ENCODE measurements at places on chromosomes 3 and 15.

GRCh38 chr3:178353006-178353694 is 183.1 kb upstream of the KCNMB2 start:
- no peak for DNase-seq

DNA sequence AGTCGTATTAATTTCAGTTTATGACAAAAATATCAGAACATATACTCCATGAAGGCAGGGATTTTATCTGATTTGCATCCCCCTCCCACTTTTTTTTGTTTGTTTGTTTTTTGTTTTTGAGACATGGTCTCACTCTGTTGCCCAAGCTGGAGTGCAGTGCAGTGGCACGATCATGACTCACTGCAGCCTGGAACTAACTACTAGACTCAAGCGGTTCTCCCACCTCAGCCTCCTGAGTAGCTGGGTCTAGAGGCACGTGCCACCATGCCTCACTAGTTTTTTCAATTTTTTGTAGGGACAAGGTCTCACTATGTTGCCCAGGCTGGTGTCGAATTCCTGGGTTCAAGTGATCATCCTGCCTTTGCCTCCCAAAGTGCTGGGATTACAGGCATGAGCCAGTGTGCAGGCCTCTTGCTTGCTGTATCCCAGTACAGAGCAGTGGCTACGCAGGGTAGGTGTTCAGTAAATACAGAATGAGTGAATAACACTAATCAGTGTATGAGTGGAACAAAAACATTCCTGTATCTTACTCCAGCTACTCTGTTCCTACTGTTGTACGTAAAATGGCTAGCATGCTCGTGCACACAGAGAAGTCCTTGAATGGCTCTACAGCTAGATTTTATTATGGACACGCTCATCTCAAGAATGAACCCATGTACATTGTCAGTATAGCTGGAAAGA is 272.4 kb downstream of the FOXP1 start:
- no peak for DNase-seq

GRCh38 chr15:53573091-53573490 is 186.4 kb downstream of the WDR72 start:
- no peak for DNase-seq

- DNase-seq = no peak
These were observed 76.3 kb upstream of the COL8A1 start for GRCh38 chr3:99562138-99562537.

DNA sequence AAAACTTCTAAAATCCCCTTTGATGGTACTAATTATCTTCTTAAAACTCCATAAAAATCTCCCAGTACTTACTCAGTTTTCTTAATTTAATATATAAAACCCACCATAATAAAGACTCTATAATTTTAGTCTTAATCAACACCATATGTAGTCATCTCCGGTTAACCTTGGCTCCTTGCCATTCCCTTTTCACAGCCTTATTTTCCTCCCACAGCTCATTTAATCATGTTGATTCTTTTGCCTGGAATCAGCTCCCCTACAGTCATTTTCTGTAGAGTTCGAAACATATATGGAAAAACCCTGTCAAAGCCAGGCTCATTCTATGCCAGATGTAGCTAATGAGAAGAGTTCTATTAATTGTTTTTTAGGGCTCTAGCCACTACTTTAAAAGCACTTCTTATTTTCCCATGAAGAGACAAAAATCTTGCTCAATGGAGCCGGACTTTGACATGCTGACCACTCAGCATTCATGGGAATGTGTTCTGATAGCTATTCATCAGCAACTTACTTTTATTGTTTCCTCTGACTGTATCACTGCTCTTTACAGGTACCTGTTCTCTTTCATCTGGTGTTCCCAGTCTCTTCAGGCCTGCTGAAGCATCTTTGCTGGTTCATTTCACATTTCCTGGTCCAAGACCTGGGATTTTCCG is 573.4 kb downstream of the NAALADL2 start:
- no peak for DNase-seq

DNA sequence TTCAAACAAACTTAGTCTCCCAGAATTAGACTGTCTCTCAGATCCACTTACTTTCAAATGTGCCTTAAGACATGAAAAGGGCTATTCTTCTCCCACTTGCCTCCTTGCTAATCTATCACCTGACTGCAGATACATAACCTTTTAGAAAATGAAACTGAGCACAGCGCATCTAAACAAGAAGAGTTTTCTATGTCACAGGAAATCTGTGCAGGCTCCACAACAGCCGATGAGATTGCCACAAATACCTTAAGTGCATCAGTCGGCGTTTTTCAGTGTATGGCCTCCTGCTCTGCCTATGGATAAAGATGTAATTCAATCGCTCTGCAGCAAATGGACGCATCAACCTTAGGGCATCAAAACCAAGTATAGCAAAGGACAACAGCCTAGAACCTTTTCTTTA is 544.2 kb downstream of the FOXP1 start:
- no peak for DNase-seq

GRCh38 chr3:154795582-154795981 is 284.5 kb upstream of the MME start:
- DNase-seq = no peak

- DNase-seq = no peak
These were observed 27.3 kb upstream of the DUSP7 start for GRCh38 chr3:52083556-52084087.

DNA sequence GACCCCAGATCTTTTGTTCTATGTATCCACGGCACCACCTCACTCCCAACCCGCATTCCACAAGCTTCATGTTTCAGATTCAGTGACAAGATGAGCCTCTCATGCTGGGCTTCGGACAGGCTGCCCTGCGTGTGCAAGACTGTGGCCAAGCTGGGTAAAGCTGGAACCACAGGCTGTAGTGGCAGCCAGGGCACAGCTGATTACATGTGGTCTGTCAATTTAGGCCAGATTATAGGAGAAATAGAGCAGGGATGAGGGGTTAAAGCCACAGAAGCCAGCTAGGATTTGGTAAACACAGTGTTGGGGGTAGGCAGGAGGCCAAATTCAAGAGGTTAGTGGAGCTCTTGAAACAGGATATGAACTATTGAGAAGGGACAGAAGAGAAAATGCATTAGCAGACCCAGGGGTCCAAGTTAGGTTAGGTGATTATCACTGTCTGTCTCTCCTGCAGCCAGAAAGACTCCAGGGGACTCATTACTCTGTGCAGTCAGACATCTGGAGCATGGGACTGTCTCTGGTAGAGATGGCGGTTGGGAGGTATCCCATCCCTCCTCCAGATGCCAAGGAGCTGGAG is 12.9 kb downstream of the SNAPC5 start:
- no peak for DNase-seq

GRCh38 chr3:114855839-114856238 is 291.2 kb downstream of the ZBTB20 start:
- no peak for DNase-seq

DNA sequence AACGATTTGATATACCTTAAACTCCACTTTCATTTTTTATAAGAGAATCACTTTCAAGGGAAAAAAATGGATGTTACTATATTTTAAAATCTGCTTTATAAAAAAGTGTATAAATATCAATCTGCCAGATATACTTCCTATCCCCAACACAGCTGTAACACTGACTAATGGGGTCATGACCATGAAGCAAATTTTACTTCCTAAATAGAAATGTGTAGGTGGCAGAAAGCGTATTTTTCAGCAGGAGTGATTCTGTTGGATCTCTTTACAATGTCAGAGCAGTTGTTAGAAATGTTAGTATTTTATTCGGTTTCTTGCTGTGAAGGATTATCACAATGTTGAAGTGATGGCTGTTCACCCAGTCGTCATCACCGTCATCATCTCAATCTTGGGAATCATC is 5.5 kb upstream of the C15orf40 start:
- DNase-seq = no peak

DNA sequence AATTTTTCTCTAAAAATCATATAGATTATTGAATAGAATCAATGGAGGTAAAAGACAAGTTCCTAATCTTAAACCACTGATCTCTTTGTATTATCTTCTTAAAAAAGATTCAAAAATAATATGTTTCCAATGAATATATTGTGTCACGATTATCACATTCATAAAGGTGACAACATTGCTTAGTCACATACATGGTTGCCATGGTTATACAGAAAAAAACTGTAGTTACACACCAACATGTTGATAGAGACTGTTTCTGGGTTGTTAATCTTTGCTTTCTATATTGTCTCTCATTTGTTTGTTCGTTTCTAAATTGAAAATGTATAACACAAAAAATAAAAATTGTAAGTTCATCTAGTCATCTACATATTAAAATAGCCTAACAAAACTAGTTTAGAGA is 376.0 kb upstream of the ALCAM start:
- no peak for DNase-seq

- no peak for DNase-seq
These were observed 3.5 kb downstream of the GORASP1 start for GRCh38 chr3:39103791-39104552.

- no peak for DNase-seq
These were observed 30.1 kb upstream of the TBC1D23 start for GRCh38 chr3:100230710-100231109.

DNA sequence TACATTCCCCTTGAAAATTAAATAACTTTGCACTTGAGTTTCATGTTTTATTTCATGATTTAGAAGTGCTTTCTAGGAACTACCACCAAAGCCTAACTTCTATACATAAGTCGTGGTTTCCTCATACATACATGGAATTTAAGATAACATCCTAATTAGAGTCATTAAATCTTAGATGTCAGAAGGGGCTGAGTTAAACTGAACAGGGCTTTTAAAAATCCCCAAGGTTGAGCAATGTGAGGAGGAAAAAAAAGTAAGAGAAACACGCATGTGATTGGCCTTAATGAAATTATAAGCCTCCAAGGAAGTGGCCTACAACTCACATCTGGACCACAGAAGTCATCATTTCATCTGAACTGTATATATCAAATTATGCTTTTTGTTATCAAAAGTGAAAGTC is 303.1 kb upstream of the SEMA6D start:
- DNase-seq = no peak

DNA sequence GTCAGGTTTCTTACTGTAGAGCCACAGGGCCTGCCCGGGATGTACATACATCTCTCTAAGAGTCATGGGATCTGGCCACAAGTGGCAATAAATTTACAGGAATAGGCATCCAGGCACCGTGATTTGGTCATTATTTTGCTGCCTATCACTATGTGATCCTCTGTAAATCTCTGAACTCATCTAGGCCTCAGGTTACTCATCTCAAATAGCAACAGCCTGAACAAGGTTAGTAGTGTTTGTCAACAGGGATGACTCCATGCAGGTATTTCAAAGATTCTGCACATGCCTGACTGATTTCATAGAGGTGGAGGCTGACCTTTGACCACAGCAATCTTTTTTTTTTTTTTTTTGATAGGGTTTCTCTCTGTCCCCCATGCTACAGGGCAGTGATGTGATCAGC is 88.8 kb upstream of the TBL1XR1 start:
- no peak for DNase-seq

DNA sequence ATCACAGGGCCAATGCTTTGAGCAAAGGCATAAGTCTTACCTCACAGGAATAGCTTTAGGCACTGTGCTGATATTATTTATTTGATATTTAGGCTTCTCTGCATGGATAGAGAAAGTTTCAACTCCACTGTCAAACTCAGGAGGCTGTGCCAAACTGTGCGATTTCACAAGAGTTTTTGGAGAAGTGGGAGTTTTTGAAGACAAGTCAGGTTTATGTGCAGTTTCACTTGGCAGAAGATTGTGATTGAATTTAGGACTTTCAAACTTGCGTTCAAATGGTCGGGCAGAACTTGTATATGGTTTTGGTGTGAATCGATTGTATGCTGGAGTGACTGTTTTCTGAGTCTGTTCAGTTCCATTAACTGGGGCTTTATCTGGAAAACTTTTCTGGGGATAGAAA is 113.7 kb downstream of the TJP1 start:
- no peak for DNase-seq

DNA sequence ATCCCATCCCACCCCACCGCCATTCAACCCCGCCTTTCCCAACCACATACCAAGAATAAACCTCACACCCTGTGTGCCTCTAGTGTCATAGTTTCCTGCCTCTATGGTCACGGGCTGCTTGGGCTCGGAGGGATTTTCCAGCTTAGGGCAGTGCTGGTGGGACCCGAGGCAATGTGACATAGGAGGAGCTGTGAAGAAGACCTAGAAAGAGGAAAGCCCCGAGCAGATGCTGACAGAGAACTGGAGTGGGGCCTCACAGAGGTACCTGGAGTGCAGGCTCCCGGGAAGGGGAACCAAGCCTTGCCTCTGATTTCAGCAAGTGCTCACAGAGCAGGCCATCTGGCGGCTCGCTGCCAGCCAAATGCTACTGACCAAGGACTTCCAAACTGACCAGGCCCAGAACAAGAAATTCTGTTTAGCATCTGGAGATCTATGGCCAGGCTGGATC is 27.5 kb downstream of the BHLHE40 start:
- DNase-seq = no peak

GRCh38 chr3:74518610-74519009 is 95.8 kb downstream of the CNTN3 start:
- no peak for DNase-seq

GRCh38 chr15:93479715-93480114 is 390.7 kb upstream of the RGMA start:
- DNase-seq = no peak

DNA sequence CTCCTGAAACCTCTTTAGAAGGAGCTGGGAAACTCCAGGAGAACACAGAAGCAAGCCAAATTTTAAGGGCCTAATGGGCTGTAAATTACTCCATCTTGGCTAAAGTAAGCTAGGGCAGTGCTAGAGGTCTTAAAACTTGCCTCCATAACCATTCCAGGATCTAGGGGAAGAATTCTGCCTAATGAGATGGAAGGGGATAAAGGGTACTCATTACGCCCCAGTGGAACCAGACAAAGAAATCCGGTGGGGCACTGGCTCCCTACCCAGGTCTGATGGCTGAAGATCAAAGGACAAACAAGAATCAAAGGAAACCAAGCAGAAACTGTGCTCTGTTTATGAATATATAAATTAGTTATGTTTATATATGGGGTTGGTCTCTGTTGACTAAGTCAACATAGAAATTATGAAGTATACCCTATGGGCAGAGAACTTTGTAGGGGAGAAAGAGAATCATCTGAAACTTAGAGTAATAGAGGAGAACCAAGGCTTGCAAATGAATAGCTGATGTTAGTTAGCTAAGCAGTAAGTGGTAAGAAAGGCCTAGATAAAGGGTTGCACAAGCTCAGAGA is 57.8 kb downstream of the NCEH1 start:
- no peak for DNase-seq

DNA sequence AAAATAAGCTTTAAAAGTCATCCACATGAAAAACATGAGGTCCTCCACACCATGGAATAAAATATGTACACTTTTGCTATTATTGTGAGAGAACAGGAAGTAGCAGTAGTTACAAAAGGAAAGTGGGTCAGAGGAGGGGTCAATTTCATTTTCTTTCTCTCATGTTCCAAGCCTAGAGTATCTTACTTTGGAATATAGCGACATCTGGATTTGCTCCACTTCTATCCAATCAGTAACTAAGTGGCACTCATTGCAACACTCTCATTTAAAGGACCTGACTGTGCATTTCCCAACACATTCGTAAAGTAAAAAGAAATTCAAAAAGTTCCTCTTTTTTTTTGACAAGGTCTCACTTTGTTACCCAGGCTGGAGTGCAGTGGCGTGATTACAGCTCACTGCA is 637.3 kb downstream of the TUSC7 start:
- DNase-seq = no peak

DNA sequence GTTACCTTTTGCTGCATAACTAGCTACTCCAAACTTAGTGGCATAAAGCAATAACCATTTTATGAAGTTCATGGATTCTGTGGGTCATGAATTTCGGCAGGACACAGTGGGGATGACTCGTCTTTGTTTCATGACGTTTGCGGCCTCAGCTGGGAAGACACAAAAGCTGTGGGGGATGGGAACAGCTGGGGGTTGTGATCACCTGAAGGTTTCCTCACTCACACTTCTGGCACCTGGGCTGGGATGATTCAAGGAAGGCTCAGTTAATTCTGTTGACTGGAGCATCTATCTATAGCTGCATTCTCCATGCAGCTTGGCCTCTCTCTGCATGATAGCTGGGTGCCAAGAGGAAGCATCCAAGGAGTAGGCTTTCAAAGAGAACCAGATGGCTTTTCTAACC is 332.8 kb downstream of the ULK4 start:
- no peak for DNase-seq
